Activated naive CD4-positive, alpha-beta T cell (primary cell): ENCODE measurements at places on chromosomes 6 and 20.

DNA sequence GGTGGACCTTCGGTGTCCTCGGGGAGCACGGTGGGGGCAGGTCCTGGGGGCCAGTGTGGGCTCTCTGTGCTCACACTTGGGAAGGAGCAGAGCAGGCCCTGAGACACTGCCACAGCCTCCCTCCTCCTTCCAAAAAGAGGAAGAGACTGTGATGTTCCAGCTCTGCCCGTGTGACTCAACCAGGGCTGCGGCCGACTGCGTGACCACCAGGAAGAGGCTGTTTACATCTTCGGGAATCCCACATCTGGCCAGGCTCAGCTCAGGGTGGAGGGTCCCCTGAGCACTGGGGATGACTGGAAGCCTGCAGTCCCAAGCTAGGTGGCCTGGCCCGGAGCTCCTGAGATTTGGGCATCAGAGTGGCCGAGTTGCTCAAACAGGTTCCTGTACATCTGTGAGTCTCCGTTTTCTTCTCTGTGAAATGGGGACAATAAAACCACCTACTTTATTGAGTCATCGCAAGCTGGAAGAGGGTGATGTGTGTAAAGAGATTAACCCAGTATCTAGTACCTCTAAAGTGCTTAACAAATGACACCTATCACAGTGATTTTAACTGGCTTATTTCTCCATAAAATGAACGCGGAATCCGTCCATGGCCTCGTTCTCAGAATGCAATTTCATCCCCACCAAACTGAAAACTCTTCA is 242.1 kb downstream of the DLL1 start:
- no peak for DNase-seq

DNA sequence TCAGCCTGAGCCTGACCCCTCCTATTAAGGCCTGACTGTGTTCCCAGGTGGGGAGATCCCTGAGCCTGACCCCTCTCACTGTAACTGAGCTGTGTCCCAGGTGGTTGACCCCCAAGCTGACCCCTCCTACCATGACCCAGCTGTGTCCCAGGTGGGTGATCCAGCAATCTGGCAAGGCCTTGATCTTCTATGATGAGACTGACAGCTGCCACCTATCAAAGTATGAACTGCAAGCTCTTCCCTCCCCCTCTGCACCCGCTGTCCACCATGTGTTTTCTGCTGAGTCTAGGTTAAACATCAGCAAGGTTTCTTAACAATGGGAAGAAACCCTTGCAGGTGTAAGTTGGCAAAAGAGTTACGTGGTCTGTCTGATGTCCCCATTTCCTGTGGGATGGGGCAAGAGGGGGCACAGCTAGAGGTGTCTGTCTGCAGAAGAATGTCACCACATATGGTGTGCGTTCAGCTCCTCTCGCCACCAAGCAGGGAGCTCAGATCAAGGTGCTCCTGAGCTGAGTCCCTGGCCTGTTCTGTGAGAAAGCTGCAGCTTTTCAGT is 5.9 kb downstream of the PXDC1 start:
- DNase-seq = no peak

DNA sequence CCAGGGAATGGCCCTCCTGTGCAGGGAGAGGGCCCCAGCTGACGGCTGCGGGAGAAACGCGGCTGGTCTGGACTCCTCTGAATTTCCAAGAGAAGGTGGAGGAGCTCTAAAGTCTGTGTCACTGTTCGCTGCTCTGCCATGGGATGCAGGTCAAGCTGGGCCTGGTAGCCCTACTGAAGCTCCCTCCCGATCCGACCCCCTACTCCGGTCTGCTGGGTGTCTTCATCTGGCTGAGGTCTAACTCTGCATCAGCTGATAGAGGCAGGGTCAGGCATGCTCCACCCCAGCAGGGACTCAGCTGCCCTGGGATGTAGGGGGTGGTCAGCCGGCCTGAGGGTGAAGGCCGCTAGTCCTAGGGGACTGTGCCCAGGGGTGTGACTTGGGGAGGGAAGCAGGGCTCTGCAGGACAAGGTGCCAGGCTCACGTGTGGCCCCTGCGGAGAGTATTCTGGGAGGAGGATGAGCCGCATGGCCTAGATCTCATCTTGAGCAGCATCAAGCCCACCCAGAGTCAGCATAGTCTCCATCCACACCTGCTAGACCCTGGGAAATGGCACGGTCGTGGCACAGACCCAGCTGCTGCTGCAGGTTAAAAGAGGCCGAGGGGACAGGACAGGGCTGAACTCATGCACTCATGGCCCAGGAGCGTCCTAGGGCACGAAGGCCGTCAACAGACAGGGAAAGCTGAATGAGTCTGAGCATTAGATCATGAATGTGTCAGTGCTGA is 1.4 kb downstream of the CST3 start:
- no peak for DNase-seq

- DNase-seq = no peak
Measured at GRCh38 chr6:25302151-25302550, 23.0 kb downstream of the CARMIL1 start.

DNA sequence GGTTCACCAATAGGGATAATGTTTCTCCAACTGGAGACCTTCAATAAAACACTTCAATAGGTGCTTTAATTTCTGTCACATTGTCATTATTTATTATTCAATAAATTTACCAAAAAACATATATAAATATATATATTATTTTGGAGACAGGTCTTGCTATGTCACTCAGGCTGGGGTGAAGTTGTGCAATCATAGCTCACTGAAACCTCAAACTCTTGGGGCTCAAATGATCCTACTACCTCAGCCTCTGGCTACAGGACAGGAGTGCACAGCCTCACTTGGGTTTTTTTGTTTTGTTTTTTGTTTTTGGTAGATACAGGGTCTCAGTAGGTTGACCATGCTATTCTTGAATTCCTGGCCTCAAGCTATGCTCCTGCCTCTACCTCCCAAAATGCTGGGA is 9.9 kb downstream of the SMLR1 start:
- DNase-seq = no peak

DNA sequence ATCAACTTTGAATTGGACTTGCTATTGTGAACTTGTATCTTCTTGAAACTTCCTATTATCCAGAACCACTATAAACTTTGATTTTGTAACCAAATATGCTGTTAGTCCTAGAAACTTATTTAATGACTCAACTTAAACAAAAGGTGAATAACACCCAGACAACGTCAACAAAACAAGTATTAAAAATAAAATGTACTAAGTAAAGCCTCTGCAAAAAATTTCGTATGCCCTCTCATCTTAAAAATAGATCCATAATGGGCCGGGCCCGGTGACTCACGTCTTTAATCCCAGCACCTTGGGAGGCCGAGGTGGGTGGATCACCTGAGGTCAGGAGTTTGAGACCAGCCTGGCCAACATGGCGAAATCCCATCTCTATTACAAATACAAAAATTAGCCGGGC is 401.7 kb downstream of the ESR1 start:
- no peak for DNase-seq

DNA sequence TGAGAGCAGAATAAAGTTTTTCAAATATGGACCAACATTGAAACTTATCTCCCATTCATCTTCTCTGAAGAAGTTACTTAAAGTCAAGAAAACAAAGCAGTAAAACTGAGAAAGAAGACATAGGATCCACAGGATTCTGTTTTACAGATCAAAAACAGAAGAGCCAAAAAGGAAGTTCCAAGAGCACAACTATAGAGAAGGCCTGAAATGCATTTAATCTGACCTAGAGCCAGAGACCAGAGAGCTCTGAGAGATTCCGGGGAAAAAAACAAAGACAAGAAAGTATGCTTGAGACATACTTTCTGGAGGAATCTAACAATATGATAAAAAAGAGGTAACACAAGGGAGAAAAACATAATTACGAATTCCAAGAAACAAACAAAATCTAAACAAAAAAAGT is 26.1 kb downstream of the SRPK1 start:
- no peak for DNase-seq

DNA sequence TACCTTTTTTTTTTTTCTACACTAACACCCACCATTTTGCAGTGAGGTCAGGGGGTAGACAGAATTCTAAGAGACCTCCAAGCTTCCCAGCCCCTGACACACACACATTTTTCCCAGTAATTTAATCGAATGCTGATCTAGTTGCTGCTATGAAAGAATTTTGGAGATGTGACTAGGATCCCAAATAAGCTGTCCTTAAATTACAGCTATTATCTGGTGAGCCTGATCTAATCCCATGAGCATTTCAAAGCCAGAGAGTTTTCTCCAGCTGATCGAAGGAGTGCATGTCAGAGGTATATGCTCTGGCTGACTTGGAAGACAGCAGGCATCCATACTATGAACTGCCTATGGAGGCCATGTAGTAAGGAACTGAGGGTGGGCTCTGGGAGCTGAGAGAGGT is 503.8 kb upstream of the MARCKS start:
- no peak for DNase-seq
